Retina (tissue), 1 donor: ENCODE measurements at places on chromosomes 1 and 21.

DNA sequence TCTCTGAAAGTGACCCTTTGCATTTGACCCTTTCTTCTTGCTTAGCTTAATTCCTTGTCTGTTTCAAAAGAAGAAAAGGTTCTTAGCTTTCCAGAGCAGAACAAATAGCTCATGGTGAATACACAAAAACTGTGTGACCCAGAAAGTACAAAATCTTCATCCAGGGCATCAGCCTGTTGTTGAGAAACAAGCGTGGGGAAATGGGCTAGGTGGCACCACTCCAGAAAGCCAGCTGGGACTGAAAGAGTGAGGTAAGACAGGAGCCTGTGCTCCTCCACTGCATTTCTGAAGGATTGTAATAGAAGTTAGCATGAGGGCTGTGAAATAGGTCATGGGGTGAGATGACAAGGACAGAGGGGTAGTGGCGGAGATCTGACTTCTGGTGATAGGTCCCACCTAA, 45.8 kb downstream of the CYP2J2 start:
- no peak for DNase-seq

GRCh38 chr1:100075773-100076172, 57.0 kb downstream of the SASS6 start:
- no peak for DNase-seq

- no peak for DNase-seq
Measured at GRCh38 chr1:201039876-201040275, 16.4 kb upstream of the KIF21B start.

DNA sequence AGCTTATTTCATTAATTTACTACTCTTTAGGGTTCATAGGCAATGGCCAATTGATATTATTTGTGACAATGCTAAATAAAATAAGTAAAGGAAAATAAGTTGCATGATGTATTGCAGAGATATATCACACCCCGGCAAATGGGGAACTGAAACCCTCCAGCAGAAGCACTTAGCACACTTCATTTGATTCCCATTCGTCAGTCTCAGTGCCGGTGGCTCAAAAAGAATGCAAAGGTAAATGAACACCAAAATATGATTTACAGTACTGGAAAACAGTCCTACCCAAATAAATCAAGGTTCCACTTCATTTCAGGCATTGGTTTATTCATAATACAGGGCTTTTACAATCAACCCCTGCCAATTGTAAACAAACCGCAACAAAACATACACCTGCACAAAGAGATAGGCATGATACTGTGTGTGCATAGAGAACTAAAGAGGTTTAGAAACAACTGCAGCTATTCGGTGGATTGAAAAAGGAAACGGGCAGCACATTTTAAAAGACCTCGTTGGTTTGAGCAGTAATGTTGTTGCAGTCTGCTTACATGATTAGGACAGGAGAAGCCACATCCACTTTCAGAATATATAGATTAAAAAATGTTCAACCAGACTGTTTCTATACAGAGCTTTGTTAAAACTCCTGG, 1019.2 kb downstream of the TTLL7 start:
- no peak for DNase-seq

- DNase-seq, result no peak
Measured at GRCh38 chr1:147673406-147673805, 3.1 kb upstream of the ACP6 start.

GRCh38 chr1:96329121-96329520, 392.5 kb upstream of the PTBP2 start:
- DNase-seq, result no peak

- no peak for DNase-seq
Measured at GRCh38 chr1:163063610-163064009, 5.6 kb upstream of the RGS4 start.

GRCh38 chr1:119859647-119860046, 36.7 kb downstream of the ADAM30 start:
- DNase-seq, result no peak

GRCh38 chr1:229452956-229453801, 19.3 kb upstream of the ACTA1 start:
- DNase-seq, result no peak

- peak; percentile 48 for DNase-seq
Measured at GRCh38 chr21:15063081-15063813, 1.6 kb downstream of the NRIP1 start.

- DNase-seq, result no peak
Measured at GRCh38 chr1:234980645-234981396, 147.8 kb downstream of the TOMM20 start.

- no peak for DNase-seq
Measured at GRCh38 chr21:37043818-37044217, 29.1 kb downstream of the PIGP start.
